ENCODE measurements at places on chromosomes 5 and 9.

GRCh38 chr9:127796852-127797370, 5.8 kb upstream of the FPGS start:
- DNase-seq, result no peak

DNA sequence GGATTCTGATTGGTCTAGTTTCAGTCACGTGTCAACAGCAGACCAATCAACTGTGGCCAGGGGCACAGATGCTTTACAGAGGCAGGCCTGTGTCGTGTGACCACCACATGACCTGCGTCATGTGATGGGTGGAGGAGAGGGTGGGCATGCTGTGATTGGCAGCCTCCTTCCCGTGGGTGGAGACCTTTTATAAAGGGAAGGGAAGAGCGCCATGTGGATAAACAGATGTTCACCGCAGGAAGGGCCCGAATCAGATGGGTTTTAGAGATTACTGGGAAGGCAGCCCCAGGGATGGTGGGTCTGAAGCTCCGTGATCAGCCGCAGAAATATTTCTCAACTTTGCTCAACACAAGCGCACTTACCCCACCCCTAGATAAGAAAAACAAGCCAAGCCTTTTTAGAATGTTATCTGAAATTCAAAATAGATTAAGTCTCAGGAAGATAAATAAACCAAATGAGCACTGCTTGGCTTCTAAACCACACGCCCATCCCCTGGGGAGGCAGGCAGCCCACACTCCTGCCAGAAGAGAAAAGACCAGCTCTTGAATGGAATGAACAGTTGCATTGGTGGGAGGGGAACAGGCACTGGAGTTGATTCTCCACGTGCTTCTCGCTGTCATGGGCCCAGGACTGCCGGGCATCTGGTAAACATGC, 43.6 kb downstream of the ROPN1L start:
- no peak for DNase-seq

DNA sequence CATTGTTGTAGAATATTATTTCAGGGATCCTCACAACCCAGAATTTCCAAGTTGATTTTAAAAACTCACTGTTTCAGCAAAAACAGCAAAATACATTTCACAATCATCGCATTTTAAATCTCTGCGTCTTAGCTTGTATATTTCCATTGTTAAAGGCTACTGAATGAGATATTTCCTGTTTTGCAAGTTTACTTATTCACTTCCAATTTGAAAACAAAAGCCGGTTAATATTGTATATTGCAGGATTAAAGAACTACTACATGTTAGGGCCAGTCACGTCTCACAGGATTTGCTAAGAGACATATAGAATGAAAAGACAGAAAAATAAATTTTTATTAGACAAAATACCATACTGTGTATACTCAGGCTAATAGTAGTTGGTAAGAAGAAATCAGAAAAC, 395.9 kb upstream of the CDH9 start:
- DNase-seq, result no peak

GRCh38 chr5:1392801-1393565, 48.1 kb upstream of the CLPTM1L start:
- DNase-seq, result no peak

- DNase-seq, result peak; percentile 40
Measured at GRCh38 chr5:95842854-95843544, 20.5 kb upstream of the GLRX start.

All from LNCaP clone FGC (cell line).